DND-41 (cell line): ENCODE measurements at places on chromosomes 2 and 18.

- DNase-seq, result no peak
Measured at GRCh38 chr18:4603955-4604354, 148.8 kb upstream of the DLGAP1 start.

GRCh38 chr2:121256720-121257479 is 28.1 kb downstream of the TFCP2L1 start:
- no peak for DNase-seq

DNA sequence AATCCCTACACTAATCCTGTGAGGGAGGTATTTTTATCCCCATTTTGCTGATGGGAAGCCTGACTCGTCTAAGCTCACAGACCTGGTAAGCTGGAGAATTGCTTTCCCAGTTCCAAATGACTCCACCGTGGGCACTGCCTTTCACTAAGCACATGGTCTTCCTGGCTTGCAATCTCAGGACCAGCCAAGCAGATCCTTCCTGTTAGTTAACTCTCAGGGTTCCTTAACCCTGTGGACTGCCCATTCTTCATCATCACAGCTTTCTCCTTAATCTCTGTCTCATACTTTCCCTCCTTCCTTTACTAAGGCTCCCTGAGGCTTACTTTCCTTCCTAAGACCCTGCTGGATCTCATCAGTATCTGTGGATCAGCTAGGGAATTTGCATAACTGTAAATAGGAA is 122.2 kb upstream of the ZEB2 start:
- DNase-seq, result no peak

DNA sequence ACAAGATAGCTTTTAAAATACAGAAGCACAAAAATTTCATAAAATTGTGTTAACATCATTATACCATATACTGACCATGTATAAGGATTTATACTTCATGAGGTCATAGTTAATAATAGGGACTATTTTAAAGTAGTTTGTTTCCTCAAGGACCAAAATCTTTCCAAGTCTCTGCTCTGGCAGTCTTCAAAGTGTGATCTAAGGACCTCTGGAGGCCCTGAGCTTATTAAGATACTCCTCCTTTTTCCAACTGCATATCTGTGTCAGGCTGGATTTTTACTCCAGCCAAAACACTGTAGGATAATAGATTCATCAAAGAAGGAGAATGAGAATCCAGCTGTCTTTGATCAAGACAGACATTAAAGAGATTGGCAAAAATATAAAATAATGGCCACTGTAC is 1.7 kb upstream of the SCYGR2 start:
- DNase-seq, result no peak

DNA sequence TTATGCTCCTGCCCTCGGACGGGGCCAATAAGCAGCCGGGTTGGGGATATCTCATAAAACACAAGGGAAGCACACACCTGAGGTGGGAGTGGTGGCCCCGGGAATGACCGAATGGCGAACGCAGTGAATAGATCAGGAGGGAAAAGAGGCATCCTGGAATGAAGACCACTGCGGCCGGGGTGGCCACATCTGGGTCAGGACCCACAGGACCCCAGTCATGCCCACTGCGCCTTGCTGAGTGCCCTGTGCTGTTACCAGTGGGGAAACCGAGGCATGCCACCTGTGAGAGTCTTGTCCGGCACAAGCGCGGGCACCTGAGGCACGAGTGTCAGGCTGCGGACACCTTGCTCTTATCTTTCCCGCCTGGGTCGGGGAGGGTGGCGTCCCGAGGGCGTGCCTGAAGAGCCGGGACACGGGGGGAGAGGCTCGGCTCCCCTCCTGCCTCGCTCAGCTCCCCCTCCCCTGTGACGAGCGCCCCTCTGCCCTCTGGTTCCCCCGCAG is 1.6 kb downstream of the PDCD1 start:
- DNase-seq, result no peak

- DNase-seq, result no peak
Measured at GRCh38 chr2:189608795-189609422, 28.3 kb upstream of the SLC40A1 start.

DNA sequence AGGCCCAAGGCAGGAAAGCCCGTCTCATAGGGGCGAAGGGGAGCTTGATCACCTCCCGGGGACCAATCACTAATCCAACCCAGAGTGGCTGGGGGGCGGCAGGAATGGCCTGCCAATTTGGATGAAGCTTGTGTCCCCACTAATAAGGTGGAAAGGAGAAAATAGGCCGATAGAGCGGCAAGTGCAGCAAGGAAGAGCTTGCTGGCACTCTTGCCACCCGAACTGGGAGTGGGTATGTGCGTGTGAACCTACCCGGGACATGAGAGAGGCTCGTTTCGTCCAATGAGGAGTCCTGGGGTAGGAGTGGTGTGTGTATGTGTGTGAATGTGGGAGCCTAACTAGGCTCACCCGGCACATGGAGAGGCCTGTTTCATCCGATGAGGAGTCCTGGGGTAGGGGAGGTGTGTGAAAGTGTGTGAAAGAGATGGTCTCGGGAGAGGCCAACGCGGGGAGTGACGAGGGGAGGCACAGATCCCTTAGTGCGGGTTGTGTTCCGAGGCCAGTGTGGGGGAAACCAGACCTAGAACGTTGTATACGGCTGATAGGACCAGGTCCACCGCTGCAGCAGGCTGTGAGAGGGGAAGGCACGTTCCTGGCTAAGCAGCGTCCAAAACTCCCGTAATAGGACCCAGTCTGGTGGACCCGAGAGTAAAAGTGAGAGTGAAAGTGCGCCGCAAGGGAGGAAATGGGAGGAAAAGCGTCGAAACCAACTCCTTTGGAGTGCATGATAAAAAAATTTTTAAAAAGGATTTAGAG is 47.1 kb upstream of the SELENOI start:
- DNase-seq, result peak; percentile 26

DNA sequence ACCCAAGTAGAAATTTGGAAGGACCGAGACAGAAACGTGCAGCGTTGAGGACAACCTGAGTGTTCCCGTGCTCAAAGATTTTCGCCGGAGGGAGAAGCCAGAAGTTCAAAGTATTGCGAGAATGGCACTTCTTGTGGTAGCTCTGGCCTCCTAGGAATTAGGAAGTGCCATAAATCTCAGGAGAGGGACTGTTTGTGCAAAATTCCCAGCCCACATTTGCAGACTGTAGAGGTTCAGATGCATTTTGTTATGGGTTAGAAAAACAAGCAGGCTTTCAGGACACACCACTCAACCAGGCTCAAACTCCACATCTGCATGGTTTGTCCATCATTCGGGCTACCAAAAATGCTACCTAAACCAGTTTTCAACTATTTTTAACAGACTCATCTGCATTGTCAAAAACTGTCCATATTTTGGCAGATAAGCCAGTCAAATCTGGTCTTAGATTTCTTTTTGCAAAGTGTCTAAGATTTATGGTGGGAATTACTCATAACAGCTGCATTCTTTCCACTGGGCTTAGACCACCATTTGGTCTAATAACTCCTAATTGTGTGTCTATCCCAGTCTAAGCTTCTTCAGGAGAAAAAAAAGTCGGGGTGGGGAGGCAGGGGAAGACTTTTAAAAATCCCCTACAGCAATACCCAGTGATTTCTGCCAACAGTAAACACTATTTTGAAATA is 422.9 kb downstream of the ARHGAP15 start:
- no peak for DNase-seq

DNA sequence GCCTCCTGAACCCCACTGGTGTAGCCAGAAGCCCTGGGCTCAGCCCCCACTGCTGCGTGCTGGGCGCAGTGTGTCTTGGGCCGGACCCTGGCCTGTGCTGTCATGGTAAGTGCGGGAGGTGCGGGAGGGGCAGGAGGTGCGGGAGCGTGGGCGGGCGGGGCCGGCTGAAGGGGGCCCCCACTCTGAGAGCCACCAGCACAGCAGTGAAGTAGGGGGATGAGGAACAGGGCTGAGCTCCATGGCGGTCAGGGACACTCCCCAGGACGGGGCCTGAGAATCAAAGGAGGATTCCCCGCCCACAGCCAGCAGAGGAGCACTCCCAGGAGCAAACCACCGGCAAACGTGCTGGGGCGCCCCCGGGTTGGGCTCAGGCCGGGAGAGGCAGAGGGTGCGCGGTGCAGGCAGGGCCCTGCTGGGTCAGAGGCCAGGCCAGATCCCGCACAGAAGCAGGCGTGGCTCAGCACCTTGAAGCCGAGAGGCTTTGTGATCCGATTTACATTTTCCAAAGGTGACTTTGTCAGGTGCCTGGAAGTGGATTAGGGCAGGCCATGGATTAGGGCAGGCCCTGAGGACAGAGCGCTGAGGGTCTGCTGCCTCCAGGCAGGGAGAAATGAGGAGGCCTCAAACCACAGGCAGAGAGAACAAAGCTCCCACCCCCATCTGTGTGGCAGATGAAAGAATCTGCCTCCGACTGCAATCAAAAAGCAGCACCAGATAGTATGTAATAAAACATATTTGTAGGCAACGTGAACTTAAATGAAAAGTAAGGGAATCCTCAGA is 152.0 kb upstream of the RAB6C start:
- DNase-seq, result no peak

DNA sequence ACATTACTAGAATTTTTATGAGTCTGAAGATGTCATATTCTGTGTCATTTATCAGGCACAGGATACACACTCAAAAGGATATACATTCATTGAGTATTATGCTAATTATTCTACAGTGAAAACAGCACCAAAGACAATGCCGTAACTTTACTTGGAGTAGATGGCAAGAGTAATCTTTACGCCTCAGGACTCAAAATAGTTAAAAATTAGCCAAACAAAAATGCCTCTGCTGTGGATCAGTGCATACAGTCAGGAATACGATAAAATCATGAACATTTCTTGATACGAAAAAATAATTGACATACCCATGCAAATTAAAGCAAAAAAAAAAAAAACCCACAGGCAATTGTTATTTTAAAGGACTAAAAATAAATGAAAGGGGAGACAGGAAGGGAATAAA is 129.7 kb downstream of the NETO1 start:
- no peak for DNase-seq

DNA sequence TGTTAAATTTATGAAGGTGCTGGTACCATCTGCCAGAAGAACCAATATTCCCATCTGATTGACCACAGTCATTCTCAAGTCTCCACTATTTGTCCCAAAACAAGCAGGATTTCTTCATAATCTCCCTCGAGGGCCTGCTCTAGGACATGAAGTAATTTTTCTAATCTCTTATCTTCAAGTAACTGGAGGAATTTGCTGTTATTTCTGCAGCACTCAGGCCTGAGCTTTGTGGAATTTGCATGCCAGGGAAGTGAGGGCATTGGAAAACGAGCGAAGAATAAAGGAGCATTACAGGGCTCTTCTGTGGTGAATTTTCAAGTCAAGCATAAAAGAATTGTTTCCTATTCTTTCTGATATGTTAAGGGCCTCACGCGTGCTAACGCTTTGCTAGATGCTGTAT is 161.2 kb upstream of the EPAS1 start:
- DNase-seq, result no peak
